CD8-positive, alpha-beta memory T cell (primary cell): ENCODE measurements at places on chromosomes 6 and 20.

- DNase-seq, result no peak
These were observed 55.1 kb downstream of the KIAA0408 start for GRCh38 chr6:127404133-127404532.

GRCh38 chr6:55009131-55009530, 162.6 kb downstream of the FAM83B start:
- DNase-seq, result no peak

DNA sequence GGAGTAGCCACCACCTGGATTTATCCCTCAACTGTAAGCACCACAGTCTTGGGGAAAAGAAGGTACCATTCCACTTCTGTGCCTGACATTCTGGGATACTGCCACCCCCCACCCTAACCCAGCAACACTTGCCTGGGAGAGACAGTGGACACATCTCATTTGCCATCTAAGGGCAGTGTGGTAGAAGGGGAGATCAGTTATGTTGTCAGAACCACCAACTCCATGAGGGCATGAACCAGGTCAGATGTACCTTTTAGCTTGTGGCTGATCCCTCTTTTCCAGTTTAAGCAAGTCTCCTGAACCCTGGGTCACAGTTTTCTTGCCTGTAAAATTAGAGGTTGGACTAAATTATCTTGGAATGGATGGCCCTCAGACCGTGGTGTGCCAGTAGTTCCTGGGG, 165.5 kb downstream of the SCP2D1 start:
- DNase-seq, result no peak

GRCh38 chr6:56372406-56372995, 125.1 kb upstream of the COL21A1 start:
- DNase-seq, result no peak

GRCh38 chr6:149935668-149936067, 6.1 kb upstream of the ULBP2 start:
- no peak for DNase-seq

GRCh38 chr6:27388293-27389197, at the start of gene ZNF391:
TSS of gene ZNF391 (plus strand) at chr6:27388759. CDS start at chr6:27400371, 11,612 bp downstream.
- DNase-seq, result peak; percentile 23

DNA sequence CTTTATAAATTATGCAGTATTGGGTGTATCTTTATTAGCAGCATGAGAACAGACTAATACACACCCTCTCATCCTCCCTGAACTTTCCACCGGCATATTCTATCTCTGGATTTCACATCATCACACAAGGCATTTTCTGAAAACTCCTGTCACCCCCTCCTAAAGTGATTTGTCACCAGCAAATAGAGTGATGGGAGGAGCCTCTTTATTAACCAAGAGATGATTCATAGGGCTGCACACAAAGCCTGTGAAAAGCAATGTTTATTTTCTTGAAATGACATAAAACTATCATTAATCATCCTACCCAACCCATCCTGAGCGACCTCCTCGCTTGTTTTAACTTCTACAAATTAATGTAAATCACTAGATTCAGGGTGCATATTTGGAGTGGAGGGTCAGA, 394.7 kb upstream of the SULF2 start:
- no peak for DNase-seq

DNA sequence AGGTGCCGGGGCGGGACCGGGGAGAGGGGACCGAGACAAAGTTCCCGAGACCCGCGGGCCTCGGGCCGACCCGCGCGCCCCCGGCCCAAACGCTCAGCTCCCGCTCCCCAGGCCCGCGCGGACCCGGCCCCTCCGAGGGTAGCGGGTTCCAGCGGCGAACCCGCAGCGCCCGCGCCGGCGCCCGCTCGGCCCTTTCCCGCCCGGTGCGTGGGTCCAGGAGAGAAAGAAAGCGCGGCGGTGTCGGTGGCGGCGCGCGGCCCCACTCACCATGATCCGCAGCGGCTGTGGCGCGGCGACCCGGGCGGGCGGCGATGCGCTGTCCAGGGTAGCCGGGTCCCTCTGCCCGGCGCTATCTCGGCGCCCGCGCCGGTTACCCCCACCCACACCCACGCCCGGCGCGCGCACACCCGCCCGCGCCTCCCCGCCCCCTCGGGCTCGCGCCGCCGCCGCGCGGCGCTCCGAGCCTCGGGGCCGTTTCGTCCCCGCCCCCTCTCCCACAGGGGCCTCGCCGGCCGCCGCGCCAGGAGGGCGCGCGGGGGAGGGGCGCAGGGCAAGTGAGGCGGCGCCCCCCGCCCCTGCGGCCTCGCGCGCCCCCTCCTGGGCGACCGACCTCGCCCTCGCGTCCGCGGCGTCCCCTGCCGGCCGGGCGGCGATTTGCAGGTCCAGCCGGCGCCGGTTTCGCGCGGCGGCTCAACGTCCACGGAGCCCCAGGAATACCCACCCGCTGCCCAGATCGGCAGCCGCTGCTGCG, at the start of gene ELOVL2:
TSS of gene ELOVL2 (minus strand) at position 345 of the 751 bp plus-strand sequence. CDS start at position 270, 75 bp downstream.
- DNase-seq, result peak; percentile 7

- DNase-seq, result no peak
These were observed 74.2 kb downstream of the IRF4 start for GRCh38 chr6:465531-466348.

- no peak for DNase-seq
These were observed 52.2 kb downstream of the CDC40 start for GRCh38 chr6:110232450-110232849.

DNA sequence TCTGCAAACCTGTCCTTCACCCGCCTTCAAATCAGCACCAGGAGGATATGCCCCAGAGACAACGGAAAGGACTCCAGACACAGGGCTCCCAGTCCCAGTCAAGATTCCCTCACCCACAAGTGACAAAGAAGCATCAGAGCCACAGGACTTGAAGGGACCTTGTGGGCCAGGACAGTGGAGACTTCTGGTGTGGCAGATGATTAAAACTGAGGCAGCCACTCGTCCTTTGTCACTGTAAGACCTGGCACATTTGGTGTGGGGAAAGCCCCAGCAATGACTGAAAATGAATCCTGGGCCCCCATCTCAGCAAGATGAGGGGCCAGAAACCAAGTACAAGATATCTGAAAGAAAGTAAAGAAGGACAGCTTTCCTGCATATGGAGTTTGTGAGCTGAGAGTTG, 15.6 kb upstream of the GMPR start:
- DNase-seq, result no peak

- DNase-seq, result no peak
These were observed 13.5 kb upstream of the XRN2 start for GRCh38 chr20:21289651-21290050.

- no peak for DNase-seq
These were observed 522.4 kb downstream of the HDGFL1 start for GRCh38 chr6:23091795-23092194.

GRCh38 chr6:119501798-119502483, 152.4 kb upstream of the MAN1A1 start:
- no peak for DNase-seq
